ENCODE measurements at places on chromosomes 2 and 18.
A peak's percentile ranks its signal among the peaks of the same experiment; 100 is the strongest.

DNA sequence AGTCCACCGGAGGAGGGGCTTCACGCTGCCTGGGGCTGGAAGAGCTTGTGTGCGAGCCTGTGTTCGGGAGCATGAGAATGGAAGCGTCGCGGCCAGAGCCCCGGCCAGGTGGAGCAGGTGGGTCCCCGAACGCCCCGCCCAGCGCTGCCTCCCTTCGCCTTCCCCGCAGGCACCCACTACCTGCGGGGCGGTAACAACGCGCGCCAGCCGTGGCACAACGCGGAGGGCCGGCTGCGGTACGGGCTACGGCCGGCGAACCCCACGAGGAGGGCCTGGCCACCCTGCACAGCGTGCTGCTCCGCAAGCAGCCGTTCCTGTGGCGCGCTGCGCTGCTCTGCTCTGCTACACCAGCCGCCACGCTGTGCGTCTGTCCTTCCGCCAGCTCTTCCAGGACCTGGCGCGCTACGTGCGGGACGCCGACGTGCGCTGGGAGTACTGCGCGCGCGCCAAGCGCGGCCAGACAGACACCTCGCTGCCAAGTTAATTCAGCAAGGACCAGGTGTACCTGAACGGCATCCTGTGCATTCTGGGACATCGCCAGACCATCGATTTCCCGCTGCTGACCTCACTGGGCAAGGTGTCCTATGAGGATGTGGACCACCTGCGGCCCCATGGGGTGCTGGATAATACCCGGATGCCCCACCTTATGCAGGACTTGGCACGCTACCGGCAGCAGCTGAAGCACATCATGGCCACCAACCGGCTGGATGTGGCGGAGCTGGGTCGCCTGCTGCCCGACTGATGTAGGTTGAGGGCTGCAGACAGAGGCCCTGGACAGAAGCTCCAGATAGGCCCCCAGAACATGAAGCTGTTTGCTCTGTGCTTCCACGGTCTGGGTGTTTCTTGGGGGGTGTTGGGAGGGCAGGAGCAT lies 200.6 kb downstream of the NAPG start:
- no peak for DNase-seq

DNA sequence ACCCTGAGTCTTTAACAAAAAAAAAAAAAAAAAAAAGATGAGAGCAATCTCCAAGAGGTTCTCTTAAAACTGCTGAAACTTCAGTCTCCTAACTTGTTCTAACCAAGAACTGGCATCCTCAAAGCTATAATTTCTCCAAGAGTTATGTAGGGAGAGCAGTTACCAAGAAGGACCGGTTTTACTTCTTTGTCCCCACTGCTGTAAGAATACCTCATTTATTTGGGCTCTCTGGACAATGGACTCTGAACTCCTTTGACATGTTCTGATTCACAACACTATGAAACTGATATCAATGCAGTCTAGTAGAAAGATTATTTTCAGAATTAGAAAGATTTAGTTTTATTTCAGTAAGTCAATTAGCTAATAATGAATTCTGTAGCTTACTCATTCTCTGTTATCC lies 84.5 kb upstream of the DTNB start:
- DNase-seq = peak; percentile 75

DNA sequence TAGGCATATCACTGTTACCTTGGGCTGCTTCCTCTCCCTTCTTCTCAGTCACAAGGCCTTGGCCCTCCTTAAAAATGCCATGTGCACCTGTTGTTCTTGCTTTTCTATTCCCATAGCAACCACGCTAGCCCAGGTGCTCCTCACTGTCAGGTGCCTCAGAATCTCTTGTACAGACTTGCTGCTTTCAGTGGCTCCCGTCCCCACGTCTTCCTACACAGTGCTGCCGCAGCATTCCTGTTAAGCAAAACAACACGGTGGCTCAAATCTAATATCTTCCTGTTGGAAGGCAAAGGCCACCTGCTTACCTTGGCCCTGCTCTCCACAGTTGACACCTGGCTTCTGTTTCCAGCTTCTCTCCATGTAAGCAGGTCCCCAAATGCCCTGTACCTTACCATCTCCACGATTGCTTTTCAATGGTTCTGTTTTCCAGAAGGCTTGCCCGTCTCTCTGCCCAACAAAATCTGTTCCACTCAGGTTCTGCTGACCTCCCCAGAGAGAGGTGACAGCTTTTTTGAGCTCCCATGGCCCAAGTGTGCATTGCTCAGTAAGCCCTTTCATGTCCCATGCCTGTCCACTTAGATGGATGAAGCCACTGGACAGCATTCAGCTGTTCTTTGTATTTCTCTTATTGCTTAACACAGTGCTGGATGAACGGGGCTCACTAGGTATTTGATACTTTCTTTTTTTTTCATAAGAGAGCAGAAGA lies 240.4 kb downstream of the PRKCE start:
- no peak for DNase-seq

DNA sequence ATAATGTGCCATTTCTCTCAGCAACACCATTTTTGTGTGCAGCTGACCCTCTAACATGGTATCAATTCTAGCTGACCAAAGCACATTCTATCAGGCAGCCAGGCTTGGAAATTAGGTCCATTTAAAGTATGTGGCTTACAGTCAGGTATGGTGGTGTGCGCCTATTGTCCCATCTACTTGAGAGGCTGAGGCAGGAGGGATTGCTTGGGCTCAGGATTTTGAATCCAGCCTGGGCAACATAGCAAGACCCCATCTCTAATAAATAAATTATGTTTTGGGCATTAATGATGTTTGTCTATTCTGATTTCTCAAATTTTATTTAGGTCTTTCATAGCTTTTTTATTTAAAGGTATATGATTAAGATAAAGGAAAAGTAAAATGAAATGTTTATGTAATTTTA lies 63.3 kb downstream of the DNAJC10 start:
- no peak for DNase-seq

DNA sequence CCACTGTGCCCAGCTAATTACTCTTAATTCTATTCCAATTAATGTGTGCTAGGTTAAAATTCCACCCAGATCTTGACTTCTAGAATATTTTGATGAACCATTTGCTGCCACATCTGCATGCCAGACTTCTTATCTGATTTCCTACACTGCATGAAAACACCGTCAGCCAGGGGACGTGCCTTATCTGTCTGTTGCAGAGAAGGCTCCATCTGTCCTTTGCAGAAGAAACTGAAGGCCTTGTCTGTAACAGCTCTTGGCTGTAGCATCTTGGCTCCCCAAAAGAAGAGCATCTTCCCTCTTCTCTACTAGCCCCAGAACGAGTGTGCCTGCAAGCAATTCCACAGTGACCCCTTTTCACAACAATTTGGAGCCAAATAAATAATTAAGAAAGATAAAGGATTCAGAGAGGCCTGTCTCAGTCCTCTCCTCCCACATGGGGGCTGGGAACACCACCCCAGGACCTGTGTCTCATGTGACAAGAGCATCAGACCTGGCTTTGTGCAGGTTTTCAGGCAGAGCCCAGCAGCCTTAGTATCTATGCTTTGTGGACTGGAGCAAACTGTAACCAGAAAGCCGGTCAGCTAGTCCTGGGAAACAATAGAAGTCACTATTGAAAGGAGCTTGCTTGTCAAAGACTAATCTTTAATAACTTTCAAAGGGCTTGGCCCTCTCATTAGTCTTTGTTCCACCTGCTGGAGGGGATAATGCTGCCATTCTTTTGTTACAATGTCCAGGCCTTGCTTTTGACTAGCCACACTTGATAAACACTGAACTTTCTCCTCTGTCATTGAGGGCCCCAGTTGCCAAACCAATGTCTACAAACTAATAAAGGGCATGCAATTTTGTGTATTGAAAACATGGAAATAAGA lies 84.0 kb upstream of the NEUROD1 start:
- no peak for DNase-seq

GRCh38 chr18:39564716-39565115 lies 1999.1 kb upstream of the CELF4 start:
- DNase-seq = no peak

- no peak for DNase-seq
Measured at GRCh38 chr2:14936426-14936825, 303.9 kb downstream of the LRATD1 start.

DNA sequence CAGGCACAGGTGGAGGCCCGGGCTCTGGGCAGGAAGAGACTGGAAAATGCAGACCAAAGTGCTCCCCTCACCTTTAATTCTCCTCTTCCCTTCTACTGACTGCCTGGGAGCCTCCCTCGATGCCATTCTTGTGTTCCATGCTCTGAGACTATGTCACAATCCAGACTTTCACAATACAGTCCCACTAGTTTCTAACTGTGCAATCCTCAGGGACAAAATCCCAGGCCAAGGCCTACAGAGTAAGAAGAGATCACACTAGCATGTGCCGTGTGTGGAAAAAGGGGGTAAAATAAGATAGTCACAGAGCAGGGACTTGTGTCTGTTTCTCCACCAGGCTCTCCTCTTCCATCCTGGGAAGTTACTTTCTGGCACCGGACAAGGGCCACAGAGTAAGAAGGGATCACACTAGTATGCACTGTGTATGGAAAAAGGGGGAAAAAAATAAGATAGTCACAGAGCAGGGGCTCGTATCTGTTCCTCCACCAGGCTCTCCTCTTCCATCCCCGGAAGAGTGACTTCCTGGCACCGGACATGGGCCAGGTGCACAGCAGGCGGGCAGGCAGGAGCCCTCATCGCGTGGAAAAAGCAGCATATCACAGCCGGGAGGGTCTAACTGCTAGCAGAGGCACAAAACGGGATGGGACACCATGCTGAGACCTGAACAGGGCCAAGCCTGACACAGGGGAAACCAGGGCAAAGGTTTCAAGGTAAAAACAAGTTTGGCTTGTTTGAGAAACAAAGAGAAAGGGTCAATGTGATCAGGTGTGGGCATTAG lies 9.6 kb downstream of the CYB5A start:
- DNase-seq = peak; percentile 48

DNA sequence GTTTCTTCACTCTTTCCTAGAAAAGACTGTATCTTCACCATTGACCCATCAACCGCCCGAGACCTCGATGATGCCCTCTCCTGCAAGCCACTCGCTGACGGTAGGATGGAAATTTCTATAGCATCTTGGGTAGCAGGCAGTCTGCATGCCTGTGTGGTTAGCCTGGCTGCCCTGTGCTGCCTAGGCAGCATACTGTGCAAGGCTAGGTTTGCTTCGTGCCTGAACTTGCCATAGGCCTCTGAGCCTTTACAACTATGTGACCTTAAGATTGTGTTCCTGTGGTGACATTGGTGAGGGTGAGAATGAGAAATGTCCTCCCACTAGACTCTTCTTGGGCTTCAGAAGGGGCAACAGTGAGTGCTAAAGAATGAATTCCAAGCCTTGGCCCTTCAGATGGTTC lies 168.2 kb upstream of the ALPP start:
- DNase-seq = no peak

- DNase-seq = no peak
Measured at GRCh38 chr2:96987301-96987909, 1.0 kb upstream of the FAM178B start.

DNA sequence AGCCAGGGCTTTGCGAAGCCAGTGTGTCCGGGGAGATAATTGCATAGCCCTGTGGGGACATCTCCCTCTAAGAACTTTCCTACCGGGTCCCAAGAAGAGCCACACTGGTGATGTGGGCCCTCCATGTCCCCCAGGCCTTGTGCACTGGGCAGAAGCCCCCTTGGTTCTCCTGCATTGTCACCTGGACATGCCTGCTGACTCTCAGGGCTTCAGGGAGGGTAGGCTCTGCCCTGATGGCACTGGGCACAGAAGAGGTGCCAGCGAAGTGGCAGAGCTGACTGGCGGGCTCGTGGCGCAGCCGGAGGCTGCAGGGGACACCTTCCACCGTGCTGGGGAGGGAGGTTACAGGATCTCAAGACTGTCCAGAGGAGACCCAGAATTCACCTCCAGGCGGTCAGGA lies 28.3 kb downstream of the GLI2 start:
- no peak for DNase-seq

GRCh38 chr2:100877555-100877954 lies 57.6 kb downstream of the NPAS2 start:
- no peak for DNase-seq

DNA sequence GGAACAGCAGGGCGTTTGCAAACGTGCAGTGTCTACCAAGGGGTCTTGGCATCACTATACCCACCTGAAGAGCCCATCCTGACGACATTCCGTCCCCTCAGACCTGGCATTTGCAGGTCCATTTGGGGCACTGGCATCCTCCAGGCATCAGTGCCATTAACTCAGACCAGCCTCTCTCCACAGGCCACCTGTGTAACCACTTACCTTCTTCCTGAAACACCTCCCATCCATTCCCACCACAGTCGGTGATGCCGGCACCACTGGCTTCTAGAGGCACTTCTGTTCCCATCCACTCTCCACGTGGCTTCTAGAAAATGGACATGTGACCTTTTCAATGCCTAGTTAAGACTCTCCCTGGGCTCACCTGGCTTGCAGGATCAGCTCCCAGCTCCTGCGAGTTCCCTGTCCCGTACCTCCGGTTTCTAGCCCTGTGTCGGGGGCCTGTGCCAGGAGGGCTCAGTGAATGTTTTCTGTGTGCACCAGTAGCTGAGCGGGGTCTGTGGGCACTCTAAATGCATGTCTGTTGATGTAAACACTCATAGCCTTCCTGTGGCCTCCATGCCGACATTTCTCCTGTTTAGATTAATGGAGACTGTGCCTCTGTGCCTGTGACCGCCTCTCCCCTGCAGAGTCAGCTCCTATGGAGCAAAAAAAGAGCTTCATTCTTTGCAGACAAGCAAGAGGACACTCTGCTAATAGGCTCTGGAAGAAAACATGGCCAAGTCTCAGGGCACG lies 458.0 kb upstream of the HS6ST1 start:
- no peak for DNase-seq

DNA sequence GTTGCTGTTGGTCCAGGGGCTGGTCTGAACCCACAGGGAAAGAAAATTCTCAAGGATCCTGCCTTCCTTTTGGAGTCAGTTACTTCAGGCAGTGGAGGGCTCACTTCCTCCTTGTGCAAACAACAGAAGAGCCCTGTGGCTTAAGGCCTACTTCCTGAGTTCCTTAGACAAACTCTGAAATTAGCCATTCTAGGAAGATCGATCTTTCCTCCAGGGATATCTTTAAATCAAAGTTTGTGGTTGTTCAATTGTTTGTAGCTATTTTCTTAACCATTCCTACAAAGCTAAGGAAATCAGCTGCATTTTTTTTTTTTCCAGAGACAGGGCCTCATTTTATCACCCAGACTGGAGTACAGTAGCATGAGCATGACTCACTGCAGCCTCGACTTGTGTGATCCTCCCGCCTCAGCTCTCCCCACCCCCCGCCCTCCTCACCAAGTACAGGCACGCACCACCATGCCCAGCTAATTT lies 156.0 kb downstream of the TANC1 start:
- DNase-seq = peak; percentile 88

- DNase-seq = no peak
Measured at GRCh38 chr18:7766817-7767216, 199.7 kb downstream of the PTPRM start.

- DNase-seq = peak; percentile 87
Measured at GRCh38 chr2:102505290-102505689, 32.3 kb downstream of the SLC9A4 start.

GRCh38 chr2:180289627-180290026 lies 282.5 kb upstream of the CWC22 start:
- DNase-seq = peak; percentile 16

GRCh38 chr2:158143703-158144360 lies 42.2 kb downstream of the UPP2 start:
- no peak for DNase-seq

DNA sequence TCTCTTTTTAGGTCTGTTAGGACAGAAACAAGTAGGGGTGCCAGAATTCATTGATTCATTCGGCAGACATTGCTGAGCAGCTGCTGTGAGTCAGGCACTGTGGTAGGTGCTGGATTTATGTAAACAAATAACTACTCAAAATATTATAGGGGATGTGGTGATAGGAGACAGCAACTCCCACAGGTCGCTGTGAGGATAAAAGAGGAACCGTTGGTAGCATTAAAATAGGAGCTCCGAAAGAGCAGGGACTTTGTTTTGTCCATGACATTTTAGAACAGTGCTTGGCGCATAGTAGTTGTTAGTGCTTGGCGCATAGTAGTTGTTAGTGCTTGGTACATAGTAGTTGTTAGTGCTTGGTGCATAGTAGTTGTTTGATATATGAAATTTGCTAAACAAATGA lies 29.2 kb downstream of the ATP6V1C2 start:
- DNase-seq = no peak

Measured in HT-29 (cell line).